AG08395 (cell line): ENCODE measurements at places on chromosomes 3 and 15.

- no peak for DNase-seq
These were observed 15.1 kb downstream of the PDZRN3 start for GRCh38 chr3:73609655-73610054.

DNA sequence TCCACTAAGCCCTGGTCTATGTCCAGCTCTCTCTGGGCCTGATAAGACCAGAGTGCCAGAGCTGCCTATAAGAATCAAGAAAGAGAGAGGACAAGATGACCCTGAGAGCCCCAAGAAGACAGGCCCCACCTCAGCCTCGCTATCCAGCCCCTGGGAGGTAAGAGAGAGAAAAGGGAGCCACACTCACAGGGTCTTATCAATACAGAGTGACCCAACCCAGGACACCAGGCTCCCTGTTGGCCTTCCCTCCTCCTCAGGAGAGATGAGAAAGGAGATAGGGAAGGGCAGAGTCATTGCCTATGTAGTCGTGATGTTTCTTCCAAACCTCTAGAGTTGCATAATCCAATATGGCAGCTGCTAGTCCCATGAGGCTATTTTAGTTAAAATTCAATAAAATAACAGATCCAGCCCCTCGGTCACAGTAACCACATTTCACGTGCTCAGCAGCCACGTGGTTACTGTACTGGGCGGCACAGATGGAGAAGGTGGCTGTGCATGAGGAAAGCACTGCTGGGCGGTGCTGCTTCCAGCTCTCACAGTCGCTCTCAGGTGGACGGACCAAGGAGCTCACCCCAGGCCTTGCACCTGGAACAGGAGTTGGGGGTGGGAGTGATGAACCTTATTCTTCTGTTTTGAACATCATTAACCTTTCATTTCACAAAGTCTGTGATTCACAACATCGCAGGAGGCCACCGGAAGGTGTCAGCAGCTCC is 525.8 kb downstream of the SHQ1 start:
- no peak for DNase-seq

- no peak for DNase-seq
These were observed 8.8 kb downstream of the STARD9 start for GRCh38 chr15:42584031-42584765.

DNA sequence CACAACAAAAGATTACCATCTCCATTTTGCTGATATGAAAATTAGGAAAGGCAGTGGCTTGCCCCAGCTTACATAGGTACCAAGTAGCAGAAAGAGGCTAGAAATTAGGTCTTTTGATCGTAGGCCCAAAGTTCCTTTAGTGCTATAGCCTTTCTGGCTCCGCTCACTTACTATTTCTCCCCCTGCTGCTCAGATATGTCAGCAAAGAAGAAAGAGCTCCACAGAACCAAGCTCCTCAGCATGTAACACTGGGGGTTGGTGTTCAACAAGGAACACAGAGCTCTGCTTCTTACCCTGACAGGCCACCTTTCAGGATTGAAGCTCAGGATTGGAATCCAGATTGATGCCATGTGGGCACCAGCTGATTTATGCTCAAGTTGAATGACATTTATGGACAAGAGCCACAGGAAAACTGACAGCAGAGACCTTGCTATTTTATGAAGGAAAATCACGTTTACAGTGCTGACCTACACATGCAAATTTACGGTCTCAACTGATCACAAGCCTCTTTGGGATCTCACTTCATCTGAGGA is 6.1 kb upstream of the IL12A start:
- DNase-seq = no peak

- DNase-seq = peak; percentile 57
These were observed 84.6 kb downstream of the HCN4 start for GRCh38 chr15:73284090-73284716.

DNA sequence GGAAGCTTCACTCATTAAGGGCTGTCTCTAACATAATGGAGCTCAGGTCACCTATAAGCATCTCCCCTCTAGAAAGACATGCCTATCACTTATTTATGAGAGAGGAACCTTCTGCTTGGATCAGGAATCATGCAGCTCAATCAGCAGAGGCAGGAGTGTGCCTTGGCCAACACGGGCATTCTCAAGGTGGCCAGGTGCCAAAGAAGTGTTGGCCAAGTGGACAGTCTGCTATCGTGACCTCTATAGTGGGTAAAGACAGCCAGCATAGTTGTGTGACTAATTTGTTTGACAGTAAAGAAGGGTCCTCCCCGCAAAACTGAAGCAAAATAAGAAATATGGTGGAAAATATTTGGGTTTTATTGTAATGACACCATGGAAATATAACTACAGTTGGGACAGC is 14.7 kb upstream of the AGTR1 start:
- DNase-seq = no peak

GRCh38 chr3:59992578-59992977 is 942.8 kb upstream of the CFAP20DC start:
- no peak for DNase-seq
